Stimulated activated CD8-positive, alpha-beta memory T cell treated with anti-CD3 and anti-CD28 coated beads, Interleukin-4, amount 100 ng/mL, for 1 hour (primary cell): ENCODE measurements at places on chromosomes 1 and 21.
A peak's percentile ranks its signal among the peaks of the same experiment; 100 is the strongest.

DNA sequence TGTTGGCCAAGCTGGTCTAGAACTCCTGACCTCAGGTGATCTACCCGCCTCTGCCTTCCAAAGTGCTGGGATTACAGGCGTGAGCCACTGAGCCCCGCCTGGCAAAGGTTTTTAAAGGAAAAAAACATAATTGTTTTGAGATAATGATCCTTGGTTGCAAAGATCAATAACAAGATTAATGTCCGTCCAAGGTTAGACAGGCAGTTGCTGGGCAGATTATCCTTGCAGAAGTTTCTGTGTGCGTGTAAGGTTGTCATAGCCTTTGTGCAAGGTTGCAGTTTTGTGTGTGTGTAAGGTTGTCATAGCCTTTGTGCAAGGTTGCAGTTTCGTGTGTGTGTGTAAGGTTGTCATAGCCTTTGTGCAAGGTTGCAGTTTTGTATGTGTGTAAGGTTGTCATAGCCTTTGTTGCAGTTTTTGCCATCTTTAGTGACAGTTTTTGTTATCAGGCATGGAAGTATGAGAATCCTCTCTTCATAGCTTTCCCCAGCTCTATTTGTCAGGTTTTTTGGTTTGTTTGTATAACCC is 3.6 kb downstream of the YBEY start:
- DNase-seq = no peak

DNA sequence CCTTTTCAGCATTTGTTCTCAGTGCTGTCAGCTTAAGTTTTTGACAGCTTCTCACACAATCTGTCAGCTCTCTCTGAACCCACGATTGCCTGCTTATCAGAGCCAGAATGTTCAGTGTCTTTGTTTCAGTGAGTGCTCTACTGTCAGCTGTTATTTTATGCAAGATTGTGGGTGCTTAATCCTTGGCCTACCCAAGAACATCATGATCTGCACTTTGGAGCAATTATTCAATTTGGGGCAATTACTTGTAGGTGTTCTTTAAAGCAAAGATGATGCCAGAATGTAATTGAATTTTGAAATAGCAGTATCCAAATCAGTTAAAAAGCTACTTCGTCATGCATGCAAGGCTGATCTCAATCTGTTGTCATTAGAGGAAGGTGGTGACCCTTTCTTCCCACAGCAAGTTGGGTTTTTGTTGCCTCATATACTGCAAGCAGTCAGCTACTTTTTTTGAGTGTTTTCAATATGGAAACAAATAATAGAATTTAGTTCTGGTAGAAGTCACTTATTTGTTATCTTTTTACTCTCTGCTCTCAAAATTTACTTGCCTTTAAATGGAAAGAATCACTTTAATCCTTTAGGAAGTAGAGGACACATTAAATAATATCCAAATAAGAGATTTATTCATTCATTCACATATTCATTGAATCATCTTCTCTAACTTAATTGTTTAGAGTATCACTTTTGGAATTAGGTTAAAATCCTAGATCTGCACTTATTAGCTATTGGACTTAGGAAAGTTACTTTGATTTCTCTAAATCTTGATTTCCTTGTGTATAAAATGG is 253.5 kb upstream of the CACYBP start:
- DNase-seq = no peak

DNA sequence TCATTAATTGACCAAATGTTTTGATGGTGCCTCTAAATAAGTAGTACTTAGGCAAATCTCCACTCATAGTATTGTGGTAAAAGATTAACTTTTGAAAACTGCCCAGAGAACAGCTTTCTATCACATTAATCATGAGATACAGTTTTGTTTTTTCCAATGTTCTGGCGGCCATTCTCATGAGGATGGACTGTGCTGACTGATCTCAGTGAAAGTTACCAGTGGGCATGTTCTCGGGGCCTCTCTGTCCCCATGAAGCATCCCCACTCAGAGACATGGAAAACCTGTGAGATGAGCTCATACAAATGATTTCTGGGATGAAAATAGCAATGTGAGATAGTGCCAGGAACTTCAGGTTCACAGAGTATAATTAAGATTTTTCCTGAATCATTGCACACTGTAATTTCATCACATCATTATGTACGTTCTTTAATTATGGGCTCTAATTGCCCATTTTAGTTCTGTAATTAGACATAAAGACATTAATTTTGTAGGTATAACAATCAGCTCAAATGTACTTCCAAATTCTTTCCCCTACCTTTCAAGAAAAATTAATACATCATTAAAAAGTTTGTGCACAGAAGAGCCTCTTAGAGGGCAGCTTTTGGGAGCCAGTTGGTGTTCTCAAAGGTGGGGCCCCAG is 40.5 kb downstream of the DDR2 start:
- DNase-seq = no peak

GRCh38 chr21:45920824-45921600 is 60.6 kb upstream of the COL6A1 start:
- no peak for DNase-seq

GRCh38 chr1:183291216-183291762 is 105.2 kb downstream of the LAMC2 start:
- DNase-seq = no peak

GRCh38 chr1:6245086-6245868 is 1.3 kb downstream of the HES3 start:
- peak; percentile 62 for DNase-seq

- DNase-seq = no peak
Observed at GRCh38 chr1:206953626-206954025, 7.4 kb upstream of the PIGR start.

DNA sequence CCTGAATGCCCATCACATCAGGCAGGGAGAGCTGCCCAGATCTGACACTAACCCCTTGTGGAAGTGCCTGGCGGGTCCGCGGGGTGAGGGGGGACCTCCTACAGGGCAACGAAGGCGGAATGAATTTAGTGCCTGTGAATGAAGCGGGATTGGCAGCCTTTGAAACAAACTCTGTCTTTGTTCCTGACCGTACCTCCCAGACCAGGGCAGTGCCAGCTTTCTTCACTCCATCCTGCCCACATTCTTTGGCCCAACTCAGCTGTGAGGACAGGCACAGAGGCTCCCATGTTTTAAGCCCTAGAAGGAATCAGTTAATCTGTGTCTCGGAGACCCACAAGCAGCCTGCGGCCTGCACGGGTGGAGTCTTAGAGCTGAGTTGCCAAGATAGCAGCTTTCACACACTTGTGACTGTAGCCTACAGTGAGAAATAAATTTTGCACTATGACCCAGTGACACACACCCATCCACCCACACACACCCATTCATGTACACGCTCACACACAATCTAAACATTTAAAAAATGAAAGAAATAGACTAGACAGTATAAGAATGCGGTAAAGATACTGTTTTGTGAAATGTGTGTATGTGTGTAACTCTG is 60.1 kb upstream of the USP24 start:
- no peak for DNase-seq
